ENCODE measurements at places on chromosomes 2 and 18. TPM values are rescaled to one million over a fixed set of nuclear protein-coding genes. Genes with fewer than 3 reads are reported as not detected.

GRCh38 chr2:174059178-174059883, 94.2 kb upstream of the SP3 start:
- DNase-seq: no peak

DNA sequence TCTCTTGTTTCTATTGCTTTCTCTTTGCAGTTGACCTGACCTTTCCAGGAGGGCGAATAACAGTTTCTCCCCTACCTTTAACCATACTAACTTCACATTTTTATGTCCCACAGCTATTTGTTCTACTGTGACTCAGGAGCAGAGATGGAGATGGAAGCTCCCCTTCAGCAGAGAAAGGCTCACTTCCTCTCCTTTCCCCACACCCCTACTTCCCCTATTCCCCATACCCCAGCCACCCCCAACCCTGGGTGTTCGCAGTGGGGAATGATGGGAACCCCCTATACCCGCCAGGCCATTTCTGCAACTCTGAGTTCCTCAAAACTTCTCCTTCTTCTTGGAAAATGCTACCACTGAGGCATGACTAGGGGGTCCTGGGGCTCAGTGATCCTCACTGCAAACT, 285.4 kb upstream of the MGAT5 start:
- no peak for DNase-seq

GRCh38 chr2:77807531-77808215, 285.5 kb upstream of the LRRTM4 start:
- DNase-seq: no peak

DNA sequence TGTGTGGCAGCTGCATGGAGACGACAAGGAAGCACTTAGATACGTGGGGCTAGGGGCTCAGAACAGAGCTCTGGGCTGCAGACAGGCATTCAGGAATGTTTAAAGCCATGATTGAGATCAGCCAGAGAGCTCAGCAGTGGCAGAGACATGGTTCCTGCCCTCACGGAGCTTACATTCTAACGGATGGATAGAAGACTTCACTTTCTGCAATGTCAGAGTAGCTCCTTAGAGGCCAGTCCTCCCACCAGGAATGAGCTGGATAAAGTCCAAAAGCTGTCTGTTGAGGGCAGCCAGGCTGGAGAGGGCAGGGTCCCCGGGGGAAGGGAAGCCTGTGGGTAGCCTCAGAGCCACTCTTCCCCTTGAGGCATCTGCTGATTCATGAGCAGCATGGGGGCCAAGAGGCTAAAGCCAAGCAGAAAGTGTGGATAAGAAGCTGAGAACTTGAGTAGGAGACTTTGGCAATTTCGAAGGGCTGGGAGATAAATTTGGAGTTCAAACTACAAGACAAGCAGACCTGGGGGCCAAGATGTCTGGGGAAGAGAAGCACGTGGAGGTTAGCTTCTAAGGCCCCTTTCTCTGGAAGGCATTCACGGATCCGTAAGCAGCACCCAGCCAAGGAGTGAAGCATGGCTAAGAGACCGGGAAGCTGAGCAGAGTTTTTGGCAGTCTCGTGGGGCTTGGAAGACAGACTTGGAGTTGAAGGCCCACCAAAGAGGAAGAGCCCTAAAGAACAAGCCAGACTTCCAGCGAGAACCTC, 9.7 kb upstream of the CIB4 start:
- DNase-seq: no peak

GRCh38 chr2:133249362-133249761, 318.9 kb downstream of the NCKAP5 start:
- DNase-seq: no peak

- DNase-seq: no peak
Observed at GRCh38 chr2:221085341-221085900, 486.7 kb downstream of the EPHA4 start.

DNA sequence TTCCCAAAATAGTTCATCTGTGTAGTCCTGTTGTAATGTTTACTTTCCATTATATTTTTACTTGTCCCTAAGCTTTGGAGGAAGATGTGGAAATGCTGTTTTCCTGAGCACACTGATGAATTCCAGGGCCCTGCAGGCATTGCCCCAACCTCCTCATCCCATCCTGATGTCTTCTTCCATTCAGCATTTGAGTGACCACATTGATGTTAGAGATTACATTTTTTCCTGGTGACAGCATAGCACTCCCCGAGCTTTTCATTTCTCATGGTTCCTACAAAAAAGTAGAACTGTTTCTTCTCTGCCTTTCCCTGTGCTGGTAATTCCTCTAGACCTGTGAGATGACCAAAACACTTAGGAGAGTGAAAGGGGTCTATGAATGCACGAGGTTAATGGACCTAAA, 4.8 kb downstream of the IL36A start:
- no peak for DNase-seq

- DNase-seq: no peak
Observed at GRCh38 chr2:20539133-20539719, 92.4 kb downstream of the RHOB start.

- no peak for DNase-seq
Observed at GRCh38 chr2:101998896-101999789, 7.4 kb downstream of the IL1R2 start.

DNA sequence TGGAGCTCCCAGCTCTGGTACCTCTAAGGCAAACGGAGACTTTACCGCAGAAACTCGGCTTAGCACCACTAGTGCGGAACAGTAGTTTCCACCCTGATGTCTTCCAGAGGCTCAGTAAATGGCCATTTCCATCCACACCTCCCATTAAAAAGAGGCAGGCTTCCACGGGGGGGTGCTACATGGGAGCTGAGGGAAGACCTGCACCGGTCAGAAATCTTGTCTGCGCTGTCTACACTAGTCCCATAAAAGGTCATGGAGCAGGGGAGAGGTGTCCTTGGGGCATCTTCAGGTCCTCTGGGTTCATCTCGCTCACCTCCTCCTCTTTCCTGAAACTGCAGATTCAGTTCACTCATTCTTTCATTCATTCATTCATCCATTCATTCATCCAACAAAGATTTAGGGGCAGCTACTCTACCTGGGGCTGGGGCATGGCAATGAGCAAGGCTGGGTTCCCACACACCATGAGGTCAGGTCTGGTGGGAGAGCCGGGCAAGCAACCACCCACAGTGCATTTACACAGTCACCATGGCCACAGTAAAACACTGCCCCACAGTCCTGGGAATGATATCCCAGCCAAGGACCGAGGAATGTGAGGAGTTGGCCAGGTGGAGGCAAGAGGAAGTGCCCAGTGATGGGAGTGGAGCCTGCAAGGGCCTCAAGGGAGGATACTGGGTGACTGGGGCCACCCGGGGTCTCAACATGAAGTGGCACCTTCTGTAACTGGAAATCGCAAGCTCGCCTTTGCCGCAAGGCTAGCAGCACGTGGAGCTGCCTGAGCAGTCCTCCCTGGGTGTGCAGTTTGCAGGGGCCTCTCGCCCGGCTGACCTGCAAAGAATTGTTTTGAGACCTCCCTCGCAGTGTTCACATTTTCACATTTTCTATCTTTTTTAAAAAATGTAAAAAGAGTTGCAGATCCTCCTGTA, 180.2 kb upstream of the RAB6C start:
- DNase-seq: no peak

DNA sequence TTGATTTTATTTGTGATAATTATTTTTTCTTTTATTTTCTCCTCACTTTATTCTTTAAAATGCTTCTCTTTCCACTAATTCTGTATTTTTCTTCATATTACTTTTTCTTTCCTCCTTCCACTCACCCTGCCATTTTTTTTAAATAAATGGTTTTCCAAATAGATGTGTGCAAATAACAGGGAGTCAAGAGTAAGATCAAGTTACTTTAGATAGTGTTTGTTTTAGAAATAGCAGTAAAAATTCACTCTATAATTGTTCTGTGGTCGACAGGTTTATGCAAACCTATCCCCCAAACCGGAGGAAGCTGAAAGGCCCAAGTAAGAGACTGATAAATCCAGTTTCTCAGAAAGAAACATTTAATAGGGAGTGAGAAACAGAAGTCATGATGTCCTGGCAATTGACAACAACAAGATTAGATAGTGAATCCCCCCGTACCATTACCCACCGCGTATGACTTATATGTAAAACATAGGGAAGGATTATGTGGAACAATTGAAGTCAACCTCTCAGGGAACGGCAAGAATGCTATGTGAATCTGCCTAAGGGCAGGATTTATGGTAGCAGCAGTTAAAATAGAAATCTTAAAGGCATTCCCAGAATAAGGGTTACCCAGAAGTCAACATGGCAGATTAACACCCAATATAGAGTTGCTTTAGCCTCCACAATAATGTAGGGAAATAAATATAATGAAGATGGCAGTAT, 75.5 kb downstream of the KYNU start:
- no peak for DNase-seq

DNA sequence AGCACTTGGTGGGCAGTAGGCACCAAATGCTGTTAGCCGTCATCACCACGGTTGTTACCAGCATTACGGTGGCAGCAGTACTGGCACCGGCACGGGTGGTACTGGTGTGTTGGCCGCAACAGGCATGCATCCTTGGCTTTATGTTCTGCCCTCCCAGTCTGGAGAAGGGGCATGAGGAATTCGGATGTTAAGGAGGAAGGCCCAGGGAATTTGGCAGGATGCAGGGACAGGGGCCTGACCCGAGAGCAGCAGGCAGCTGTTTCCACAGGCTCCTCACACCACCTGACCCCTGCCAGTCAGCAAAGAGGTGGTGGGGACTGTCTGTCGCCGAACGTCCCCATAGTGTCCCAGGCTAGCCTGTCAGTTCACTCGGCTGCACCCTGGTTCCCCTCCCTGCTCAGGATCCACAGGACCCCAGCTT, 79.0 kb downstream of the EDAR start:
- no peak for DNase-seq

GRCh38 chr2:216651351-216651881, 18.2 kb downstream of the IGFBP2 start:
- DNase-seq: no peak

DNA sequence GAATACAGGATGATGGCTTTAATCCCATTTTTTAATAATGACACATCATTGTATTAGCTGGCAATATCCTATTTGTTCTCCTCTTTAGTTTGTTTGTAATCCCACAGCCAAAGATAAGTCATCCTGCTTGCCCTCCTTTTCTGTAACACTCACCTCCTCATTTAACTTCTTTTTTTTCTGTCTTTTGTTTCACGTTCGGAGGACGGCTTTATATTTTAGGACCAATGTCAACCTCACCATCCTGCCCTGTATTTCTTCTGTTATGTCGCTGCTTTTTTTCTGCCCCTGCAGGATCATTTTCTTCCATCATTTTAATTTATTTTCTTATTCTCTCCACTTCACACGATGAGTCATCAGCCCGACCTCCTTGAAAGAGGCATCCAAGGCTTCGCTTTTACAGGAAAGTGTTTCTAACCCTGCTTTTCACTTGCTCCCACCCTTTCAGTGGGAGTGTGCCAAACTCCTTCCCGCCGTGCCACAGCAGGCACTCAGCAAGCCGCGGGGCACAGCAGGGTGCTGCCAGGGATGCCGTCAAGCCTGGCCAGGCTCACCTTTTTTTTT, 11.4 kb downstream of the RAB31 start:
- no peak for DNase-seq

GRCh38 chr2:171789956-171790355, 102.7 kb downstream of the DYNC1I2 start:
- DNase-seq: no peak

DNA sequence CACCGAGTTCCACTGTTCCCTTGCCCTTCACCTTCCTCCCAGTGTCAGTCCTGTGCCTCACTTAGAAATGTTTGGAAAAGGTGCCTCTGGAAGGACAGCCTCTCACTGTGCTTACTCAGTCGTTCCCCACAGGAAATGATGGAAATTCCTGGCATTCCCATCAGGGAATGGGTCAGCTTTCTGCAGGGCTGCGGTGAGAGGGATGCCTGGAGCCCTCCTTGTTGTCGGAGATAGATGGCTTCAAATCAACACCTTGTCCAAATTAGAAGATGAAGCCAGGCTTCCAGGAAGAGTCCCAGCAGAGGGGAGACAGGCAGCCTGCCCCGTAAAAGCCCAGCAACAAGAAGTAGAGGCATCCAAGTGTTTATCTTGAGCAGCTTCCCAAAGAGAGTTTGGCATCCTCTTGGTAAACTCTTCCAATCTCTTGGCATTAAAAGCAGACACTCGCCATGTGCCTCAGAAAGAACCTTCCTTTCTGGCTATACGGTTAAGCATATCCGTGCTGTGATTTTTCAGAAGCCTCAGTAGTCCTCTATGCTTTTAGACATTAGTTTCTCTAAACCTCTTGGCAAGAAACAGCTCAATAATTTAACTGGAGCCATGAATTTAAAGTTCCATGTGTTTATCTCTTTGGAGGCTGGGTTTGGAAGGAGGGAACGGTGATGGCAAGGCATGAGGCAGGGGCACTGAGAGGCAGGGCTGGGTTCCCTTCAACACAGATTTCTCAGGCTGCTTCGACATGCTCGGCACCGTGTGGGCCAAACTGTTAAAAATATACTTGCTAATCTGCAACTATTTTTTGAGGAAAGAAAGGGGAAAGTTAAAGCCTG, 25.1 kb downstream of the COLEC12 start:
- DNase-seq: peak; percentile 59

DNA sequence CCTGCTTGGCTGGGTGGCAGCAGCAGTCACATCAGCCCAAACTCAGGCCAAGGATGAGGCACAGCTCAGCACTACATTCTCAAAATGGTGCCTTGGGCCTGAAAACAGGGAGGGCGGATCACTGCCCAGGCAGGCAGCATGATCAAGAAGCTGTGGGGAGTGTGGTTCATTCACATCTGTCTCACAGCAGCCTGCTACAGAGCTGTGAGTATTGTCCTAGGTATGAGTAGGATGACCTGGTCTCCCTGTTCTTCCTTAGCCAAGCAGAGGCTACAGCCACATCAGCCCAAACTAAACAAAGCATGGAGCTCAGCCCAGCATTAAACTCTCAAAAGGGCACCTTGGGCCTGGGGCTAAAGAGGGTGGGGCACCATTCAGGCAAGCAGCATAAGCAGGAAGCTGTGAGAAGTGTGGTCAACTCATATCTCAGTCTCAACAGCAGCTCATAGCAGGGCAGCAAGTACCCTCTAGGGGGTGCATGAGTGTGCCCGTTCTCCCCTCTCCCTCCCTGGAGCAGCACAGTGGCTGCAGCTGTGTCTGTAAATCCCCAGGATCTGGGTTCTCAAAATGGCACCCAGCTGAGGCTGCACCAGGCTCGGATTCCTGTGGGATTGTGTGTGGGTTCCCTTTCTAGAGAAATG, 139.6 kb downstream of the TRABD2A start:
- no peak for DNase-seq

DNA sequence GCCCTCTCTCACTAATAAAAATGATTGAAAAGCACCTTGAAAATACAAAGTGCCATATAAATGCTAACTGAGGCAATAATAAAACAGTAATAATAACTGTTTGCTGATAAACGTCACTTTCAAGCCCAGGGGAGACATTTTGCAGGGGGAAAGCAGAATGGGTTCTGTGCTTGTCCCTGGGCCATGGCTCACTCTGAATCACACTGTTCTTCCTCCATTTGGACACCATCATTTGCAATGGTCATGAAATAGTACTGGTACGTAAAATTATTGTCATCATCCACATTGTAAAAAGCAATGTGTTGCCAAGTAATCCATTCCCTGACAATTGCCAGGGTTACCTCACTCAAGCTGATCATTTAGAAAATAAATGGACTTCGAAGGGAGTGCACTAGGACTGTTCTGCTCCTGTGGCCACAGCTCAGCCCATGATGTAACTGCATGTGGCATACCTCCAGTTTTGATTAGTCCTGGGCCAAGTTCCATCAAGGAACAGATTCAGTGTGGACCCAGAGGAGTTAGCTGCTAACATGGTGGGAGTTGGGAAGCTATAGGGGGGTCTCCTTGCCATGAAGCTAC, 508.8 kb upstream of the CELF4 start:
- DNase-seq: no peak

Gene DOK6
- 2.9 TPM for polyA plus RNA-seq

Gene COBLL1
- polyA plus RNA-seq: 7.3 TPM

Gene IHH
- not detected for polyA plus RNA-seq

Gene ATOH8
- polyA plus RNA-seq: 25.6 TPM

Gene MATN3
- 1.1 TPM for polyA plus RNA-seq

All from hindlimb muscle (tissue), 1 donor.